ENCODE measurements at places on chromosomes 11 and 22.

DNA sequence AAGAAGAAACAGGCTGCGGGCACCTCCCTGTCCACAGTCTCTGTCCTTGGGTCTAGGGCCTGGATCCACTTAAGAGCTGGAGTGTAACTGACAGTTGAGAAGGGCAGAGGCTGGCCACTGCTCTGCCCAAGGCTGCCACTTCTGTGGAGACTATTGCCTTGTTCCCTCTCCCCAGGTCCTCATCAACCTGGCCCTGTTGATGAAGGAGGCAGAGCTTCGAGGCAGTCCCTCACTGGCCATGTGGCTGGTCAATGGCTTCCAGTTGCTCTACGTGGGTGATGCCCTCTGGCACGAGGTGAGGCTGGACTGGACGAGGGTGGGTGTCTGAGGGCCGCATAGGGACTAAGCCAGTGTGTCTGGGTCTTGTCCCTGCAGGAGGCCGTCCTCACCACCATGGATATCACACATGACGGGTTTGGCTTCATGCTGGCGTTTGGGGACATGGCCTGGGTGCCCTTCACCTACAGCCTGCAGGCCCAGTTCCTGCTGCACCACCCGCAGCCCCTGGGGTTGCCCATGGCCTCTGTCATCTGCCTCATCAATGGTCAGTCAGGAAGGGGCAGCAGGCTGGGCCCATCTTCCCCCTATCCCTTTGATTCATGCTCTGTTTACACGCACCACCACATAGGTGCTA lies 2.8 kb downstream of the ZNHIT2 start:
- DNase-seq: no peak

GRCh38 chr11:43853781-43854180 lies 26.9 kb upstream of the ALKBH3 start:
- DNase-seq: no peak

DNA sequence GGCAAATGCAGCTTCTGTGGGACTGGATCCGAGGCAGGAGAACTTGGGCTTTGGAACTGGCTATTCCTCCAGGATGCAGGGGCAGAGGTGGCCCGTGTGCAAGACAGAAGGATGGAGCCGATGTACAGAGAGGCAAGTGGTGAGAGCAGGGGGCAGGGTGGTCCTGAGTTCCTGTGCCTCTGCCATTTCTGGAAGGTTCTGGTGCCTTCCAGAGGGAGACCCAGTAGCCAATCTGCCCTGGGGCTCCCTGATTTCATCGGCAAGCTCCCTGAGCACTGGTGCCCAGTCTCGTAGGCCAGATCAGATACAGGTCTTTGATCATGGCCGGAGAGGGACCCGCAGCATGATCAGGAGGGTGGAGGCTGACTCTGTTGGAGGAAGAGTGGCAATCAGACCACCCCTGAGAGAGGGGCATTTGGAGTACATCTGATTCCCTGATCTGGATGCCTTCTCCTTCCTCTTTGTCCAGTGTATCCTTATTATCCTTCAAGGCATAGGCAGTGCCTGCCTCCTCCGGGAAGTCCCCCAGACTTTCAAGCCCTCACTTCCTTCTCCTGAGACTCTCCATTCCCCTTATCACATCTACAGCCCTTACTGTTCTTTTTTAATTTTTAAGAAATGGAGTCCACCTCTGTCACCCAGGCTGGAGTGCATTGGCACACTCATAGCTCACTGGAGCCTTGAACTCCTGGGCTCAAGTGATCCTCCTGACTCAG lies 9.7 kb downstream of the MRGPRD start:
- DNase-seq: no peak

- DNase-seq: no peak
These were observed 13.4 kb downstream of the MYO7A start for GRCh38 chr11:77141475-77141874.

DNA sequence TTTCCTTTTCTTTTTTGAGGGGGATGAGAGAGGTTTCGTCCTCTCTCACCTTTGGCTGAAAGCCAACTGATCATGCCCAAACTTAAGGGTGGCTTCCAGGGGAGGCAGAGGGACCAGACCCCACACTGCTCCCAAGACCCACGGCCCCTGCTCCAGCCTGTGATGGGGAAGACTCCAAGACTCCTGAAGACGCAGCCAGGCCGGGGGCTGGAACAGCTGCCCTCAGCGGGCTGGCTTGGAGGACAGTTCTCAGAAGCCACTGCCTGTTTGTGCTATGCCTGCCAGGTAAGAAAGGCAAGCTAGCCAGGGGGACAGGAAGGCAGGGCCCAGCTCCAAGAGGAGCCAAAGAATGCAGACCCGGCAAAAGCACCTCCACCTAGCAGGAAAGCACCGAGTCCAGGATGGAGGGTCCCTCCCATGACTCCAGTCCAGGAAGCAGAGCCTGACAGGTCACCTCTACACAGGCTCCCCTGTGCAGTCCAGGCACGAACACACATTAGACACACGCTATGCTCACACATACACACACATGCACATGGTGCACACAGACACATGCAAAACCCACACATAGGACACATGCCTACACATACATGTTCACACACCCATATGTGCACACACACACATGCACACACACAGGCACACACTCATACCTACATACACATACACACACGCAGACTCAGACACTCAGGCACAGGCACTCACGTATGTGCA lies 31.3 kb downstream of the GNB1L start:
- DNase-seq: no peak

GRCh38 chr11:3220521-3221407 lies 2.2 kb upstream of the MRGPRG start:
- DNase-seq: no peak

DNA sequence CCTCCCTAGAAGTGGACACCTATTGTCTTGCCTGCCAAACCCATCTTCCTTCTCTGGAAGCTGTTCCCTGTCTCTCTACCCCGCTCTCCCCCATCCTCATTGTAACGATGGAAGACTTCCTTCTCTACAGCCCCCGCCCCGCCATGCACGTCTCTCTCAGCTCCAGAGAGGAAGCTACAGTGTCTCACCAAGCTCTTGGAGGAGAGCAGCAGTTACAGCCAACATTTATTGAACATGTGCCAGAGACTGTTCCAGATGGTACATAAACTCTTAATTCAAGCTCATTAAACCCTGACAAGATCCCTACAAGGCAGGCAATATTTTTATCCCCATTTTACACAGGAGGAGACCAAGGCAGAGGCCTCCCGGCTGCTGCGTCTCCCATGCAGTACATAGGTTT lies 15.1 kb downstream of the MCHR1 start:
- DNase-seq: no peak

DNA sequence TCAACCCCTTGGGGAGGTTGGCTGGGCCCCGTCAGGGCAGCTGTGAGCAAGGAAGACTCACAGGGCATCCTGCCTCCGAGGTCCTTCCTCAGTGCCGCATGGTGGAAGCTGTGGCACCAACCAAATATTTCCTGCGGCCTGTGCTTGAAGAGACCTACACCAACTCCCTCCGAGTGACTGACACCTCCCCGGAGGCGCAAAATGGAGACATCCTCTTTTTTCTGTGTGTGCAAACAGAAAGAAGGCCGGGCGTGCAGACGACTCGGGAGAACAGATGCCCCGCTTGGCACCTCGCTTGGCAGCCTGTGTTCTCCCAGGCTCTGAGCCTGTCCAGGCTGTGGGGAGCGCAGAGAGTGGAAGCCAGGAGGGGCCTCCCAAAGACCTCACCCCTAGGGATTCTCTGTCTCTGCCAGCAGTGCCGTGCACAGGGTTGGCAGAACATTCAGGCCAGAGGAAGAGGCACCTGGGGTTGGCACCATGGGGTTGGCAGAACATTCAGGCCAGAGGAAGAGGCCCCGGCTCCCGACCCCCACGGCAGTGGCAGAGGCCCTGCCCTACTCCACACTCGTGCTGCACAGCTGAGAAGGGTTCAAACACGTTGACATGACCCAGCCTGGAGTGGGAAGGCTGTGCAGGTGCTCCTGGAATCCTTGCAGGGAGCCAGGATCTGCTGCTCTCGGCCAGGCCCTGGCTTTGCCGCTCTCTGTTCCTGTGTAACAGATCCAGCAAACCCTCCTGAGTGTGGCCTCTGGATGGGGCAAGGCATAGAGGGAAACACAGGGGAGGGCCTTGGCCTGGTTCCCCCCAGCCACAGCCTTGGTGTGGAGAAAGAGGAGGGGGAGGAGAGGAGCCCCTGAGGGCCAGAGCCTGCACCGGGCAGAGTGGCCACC lies 805.5 kb downstream of the BRD1 start:
- DNase-seq: no peak
